ENCODE measurements at places on chromosomes 1 and 21.

- DNase-seq = no peak
These were observed 64.6 kb downstream of the SLC66A1 start for GRCh38 chr1:19376428-19377372.

DNA sequence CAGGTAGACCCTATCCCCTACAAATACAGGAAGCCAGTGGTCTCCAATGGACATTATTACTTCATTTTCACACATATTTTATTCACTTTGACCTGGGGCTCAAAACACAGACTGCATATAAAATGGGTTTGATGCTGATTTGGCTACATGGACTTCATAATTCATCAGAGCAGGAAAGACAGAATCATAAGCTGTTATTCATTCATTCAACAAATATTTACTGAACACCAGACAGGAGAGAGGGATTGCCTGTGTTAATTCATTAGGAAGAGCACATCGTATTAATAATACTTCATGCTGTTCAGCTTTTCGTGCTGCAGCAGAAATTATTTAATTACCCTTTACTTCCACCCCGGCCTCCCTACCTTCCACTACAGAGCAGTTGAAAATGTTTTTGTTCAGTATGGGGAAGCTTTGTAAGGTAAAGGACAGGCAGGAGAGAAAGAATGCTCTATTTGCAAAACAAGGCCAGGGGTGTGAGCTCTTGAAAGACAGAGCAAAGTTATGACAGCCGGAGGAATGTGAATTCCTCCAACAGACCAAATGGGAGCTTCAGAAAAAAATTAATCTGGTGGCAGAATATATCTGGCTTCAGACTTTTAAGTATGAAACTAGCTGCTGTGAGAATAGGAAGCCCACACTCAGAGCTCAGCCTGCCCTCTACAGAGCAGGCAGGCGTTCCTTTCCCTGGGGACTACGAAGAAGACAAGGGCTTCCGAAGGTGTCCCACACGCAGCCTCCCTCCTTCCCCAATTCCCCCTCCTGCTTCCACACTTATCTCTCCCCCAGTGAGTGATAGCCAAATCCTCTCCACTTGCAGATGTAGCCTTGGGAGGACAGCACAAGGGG lies 58.0 kb downstream of the MDM4 start:
- no peak for DNase-seq

DNA sequence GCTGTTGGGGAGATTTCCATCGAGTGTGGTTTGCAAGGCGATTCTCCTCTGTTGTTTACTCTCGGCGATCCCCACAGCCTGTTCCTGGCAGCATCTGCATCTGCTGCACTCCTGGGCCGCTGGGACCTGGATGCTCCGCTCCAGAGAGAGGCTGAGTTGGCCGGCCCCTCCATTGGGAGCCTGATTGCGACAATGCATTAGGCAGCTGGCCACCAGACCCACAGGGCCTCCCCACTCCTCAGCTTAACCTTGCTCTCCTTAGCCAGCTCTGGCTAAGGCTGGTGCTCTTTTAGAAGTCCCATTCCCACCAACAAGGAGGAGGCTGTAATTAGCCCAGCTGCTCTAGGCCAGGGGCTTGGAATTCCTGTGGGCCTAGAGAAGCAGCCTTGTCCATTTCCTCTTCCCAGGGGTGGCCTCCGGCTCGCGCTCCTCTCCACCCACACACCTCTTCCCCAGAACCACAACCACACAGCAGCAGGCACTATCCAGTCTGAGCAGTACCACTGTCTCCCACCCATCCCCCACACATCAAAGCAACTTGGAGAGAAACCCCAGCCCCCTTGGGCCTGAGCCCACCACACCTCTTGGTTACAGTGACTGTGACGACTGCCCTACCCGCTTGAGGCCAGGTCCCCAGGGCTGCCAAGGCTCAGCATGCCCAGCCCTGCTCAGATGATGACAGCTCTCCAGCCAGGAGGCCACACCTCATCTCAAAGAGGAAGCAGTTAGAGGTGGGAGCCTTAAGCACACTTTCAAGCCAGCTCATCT lies 193.8 kb upstream of the EDN2 start:
- DNase-seq = peak; percentile 42

DNA sequence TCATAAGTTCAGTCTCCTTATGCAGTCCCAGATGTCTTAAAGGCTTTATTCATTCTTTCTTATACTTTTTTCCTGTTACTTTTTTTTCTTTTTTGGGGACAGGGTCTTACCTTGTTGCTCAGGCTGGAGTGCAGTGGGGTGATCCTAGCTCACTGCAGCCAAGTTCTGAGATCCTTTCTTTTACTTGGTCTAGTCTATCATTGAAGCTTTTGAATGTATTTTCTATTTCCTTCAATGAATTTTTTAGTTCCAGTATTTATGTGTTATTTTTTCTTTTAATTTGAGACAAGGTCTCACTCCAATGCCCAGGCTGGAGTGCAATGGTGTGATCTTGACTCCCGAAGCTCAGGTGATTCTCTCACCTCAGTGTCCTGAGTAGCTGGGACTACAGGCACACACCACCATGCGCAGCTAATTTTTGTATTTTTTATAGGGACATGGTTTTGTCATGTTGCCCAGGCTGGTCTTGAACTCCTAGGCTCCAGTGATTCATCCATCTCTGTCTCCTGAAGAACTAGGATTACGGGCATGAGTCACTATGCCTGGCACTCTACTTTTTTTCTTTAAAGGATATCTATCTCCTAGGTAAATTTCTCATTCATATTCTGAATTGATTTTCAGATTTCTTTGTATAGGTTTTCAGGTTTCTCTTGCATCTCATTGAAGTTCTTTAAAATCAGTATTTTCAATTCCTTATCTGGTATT lies 26.1 kb upstream of the GTF2B start:
- DNase-seq = no peak

DNA sequence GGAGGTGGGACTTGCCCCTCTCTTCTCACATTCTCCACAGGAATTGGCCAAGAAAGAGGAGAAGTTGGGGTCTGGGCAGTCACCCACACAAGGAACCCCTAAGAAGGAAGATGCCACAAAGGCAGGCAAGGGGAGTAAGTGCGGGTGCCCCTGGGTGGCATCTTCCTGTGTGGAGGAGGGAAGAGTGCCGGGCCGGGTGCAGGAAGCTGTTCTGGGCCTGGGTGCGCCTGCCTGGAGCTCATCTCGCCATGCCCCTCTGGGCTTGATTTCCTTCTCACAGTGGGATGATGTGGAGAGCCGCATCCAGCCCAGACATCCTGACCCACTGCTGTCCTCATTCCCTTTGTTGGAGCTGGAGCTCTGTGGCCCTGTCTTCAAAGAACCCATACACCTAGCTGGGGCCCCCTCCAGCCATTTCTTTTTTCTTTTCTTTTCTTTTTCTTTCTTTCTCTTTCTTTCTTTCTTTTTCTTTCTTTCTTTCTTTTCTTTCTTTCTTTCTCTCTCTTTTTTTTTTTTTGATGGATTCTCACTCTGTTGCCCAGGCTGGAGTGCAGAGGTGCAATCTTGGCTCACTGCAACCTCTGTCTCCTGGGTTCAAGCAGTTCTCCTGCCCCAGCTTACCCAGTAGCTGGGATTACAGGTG lies 9.3 kb downstream of the LRRC71 start:
- DNase-seq = no peak

DNA sequence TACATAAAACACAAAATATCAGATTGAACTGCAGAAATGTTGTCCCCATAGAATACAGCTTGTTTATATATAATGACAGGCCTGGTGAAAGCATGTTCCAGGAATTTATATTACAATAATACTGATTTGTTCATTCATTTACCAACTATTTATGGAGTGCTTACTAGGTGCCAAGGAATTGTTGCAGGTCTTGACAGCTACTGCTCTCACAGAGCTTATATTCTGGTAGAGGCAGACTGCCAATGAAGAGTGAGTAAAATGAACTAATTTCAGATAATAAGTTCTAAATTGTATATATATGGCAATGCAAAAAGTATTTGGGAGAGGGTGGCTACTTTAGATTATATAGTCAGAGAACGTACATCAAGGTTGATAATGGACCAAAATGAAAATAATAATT lies 152.0 kb downstream of the COQ8A start:
- no peak for DNase-seq

DNA sequence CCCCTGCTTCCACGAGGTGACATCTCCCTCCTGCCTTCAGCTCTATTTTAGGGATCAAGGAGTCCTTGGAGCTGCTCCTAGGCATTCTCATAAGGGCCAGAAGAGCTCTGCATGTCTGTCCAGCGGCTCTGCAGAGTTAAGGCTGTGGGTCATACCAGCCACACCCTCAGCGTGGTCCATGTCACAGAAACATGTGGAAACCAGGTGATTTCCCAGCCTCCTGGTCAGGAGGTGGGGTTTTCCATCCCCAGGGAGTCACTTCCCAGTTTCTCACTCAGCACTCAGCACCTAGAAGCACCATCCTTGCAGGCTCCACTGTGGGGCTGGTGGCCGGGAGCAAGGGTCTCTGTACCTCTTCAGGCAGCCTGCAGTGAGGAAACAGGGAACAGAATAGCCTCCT lies 1.4 kb upstream of the TNFRSF1B start:
- no peak for DNase-seq

GRCh38 chr21:23853796-23854379 lies 1753.4 kb downstream of the MRPL39 start:
- DNase-seq = no peak

DNA sequence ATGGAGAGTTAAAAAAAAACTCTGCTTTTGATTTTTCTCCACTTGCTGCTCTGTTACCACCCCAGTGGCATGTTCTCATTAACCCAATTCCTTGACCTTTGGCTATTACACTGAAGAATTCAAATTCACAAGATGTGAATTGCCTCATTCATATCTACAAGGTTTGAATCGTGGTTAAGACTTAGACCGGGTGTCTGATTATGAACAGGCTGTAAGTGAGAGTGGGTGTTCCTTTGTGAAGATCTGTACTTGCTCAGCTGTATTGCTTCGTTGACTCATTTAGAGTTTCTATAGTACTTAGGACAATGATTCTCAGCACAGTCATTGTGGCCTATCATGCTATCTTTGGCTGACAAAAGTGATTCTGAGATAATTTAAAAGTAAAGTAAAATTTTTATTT lies 36.4 kb downstream of the DNM3 start:
- no peak for DNase-seq

- DNase-seq = no peak
These were observed 1.3 kb downstream of the TMEM35B start for GRCh38 chr1:34983700-34984355.

DNA sequence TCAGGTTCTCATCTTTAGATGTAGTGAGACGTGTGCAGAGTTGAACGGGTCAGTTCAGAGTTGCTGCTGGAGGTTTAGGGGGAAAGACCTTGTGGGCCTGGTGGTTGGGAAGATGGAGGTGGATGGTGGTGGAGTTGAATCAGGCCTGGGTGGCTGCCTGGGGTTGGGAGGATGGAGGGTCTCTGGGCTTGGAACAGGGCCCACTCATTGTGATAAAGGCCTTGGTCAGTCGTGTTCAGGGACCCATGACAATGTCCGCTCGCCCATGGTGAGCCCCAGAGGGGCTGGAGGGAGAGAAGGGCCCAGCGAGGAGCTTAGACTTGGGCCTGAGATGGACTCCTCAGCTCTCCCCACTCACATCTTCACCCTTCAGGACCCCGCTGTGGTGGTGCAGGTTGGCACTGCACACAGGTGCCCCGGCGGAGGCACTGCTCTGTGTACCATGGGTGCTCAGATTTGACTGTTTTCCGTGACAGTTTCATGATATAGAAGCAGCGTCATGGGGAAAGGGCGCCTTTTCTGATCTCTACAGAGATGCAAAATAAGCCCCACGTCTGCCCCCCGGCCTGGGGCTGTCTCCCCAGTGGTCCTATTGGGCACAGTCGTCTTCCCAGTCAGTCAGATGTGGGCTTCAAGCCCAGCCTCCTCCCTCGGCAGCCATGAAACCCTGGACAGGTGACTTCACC lies 39.2 kb downstream of the DISP3 start:
- no peak for DNase-seq

DNA sequence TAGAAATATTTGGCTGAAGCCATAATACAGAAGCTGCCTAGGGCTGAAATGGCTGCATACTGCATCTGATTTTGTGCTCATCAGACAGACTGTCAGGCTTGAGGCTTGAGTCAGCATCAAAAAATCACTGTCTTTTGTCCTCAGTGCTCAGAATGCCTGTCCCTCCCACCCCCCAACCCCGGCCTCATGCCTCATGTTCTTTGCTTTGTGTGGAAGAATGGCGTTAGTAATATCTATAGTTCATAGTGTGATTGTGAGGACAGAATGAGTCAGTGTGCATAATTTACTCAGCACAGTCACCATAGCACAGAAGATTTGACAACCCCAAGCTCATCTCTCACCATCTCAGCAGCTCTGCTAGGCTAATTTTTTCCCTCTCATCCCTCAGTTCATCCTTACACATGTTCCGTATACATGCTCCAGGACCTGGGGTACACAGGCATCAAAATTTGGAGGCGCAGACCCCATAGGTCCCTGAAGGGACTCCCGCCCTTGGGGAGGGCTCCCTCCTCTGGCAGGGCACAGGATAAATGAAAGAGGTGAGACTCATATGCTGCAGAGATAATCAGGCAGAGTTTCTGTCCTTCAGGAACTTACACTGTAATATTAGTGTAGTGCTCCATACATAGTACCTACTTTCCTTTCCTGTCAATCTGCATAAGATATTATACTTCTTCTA lies 159.1 kb upstream of the C8B start:
- peak; percentile 23 for DNase-seq

DNA sequence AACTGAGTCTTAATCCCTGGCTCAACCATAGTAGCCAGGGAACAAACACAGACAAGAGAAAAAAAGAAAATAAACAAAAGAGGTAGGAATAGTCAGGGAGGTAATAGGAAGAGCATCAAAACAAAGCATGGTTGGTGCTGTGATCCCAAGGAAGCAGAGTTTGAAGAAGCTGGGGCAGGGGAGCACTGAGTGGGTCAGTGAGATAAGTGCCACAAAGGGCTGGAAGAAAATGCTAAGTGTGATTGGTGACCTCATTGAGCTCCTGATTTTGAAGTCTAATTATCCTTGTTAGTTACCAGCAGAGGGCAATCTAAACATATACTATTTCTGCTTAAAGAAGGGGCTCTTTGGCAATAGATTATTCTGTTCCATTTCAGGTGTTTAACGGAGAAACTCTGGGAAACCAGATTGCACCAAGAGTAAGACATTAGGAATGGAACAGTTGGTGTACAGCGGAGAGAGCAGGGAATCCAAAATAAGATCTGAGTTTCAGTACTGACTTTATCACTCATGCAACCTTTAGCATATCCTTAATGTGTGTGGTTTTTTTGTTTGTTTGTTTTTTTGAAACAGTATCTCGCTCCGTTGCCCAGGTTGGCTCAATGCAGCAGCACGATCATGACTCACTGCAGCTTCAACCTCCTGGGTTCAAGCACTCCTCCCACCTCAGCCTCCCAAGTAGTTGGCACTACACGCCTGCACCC lies 30.7 kb upstream of the KIAA1614 start:
- DNase-seq = peak; percentile 64

DNA sequence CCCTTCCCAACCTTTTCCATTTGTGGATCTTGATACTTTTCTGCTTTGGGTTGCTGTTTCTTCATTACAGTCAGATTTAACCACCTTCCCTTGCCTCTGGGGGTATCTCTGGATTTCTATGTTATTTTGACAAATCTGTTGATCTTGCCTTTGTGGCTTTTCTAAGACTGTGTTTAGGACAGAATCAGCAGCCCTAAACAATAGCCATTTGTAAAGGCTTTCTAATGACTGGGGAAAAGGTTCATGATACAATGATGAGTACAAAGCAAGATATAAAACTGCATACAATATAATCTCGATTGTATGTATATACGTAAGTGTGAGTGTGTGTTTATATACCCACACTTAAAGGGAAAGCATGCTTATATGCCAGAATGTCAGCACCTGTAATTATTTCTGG lies 27.8 kb downstream of the FAM20B start:
- no peak for DNase-seq
